ENCODE measurements at places on chromosomes 6 and 20.

DNA sequence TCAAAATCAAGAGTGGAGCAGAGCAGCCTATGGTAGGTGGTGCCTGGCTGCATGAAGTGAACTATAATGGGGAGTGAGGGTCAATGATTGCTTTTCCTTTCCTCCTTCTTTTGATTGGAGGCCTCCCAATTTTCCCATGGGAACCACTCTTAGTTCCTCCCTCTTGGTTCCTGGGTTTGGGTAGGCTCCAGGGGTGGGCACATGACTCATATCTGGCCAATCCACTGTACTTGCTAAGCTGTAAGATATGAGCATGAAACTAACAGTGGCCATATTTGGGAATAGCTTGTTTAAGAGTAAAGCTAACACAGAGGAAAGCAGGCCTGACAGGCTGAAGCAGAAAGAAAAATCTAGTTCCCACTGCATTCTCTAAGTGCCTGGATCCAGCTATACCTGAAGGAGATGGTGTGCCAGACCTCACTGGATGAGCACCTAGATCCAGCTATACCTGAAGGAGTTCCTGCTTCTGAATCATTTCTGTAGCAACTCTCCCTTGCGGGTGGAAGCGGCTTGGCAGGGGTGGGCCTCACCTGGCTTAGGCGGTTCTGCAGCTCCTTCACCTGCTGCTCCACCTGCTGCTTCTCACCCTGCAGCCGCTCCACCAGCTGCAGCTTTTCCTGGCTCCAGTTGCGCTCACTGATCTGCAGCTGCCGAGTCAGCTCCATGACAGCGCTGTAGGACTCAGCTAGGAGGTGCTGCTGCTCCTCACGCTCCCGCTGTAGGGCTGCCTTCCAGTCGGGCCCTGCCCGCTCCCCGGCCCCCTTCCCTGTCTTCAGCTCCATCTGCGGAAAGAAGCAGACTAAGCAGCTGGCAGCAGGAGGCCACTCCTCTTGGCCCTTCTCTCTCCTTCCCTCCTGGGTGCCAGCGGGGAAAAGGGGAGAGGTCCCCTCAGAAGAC, 29.0 kb upstream of the DSN1 start:
- DNase-seq, result no peak

DNA sequence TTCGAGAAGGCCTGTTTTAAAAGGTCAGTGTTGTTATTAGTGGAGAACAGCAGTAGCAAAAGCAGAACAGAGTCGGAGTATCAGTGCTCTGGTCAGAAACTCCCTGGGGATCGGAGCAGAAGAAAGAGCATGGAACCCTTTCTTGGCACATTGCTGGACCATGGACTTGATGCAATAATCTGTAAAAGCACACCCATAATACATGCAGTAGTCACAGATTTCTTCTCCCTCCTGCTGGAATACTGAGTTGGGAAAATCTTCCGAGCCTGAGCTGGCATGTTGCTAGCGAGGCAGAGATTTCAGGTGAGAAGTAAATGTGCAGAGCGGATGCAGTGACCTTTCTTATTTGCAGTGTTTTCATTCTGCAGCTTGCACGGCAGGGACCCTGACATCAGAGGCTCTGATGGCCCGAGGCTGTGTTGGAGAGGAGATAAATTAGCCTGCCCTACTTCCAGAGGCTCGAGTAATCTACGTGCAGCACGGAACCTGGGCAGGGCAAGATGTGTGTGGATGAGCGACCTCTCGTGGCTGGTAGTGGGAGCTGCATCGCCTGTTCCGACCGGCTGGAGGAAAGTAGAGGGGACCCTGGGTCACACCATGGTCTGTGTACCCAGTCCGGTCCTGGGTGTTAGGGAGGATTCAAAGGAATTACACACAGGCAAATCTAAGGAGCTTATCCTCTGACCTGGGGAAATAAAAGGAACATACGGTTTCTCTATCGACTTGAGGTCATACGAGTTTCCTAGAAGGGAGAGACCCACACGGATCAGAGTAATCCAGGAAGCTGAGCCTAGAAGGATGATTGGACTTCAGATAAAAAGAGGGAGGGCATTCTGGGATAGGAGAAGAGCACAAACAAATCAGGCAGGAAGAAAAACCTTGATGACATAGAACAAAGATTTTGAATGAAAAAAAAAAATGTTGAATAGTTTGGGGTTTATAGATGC, 137.0 kb upstream of the STMND1 start:
- peak; percentile 75 for DNase-seq

DNA sequence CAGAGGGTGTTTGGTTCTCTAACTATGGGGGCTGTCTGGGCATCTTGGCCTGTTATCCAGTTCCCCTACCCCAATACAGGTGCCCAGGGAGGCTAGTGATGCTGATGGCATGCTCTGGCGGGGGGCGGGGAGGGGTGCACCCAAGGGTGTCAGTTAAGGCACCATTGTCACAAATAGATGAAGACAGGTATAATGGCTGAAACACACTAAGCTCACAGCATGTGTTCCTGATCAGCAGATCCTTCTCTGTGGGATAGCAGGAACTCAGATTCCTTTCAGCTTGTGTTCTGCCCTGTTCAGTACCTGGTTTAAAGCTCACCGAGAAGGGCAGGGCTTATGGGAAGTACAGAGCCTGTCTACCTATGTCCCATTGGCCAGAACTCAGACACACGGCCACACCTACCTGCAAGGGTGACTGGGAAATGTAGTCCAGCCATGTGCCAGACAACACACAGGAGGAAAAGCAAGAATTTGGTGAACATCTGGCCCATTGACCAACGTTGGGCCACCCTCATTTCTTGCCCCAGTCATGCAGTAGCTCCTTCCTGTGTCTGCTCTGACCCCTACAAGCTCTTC, 3.4 kb upstream of the RSPO4 start:
- no peak for DNase-seq

- DNase-seq, result peak; percentile 34
Measured at GRCh38 chr6:5084781-5085647, at the start of gene PPP1R3G. PPP1R3G (plus strand) TSS chr6:5085341; CDS start chr6:5085486, 145 bp downstream.

GRCh38 chr20:43431134-43431519, 26.6 kb upstream of the SRSF6 start:
- no peak for DNase-seq

- no peak for DNase-seq
Measured at GRCh38 chr6:85130743-85131142, 319.1 kb upstream of the NT5E start.

DNA sequence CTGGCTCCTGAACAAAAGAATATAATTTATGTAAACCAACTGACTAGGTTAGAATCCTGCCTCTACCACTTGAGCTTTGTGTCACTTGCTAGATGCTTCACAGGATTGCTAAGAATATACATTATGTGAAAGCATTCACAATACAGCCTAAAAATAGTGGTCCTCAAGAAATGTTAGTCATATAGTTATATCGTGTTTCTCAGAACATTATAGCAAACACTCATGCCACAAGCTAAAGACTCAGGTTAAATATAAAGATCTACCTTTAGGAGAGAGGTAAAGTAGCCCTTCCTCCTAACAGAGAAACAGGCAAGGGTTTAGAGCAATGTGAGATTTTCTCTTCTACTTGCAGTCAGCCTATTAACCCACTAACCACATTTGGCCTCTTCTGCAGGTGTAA, 17.8 kb upstream of the ALDH8A1 start:
- no peak for DNase-seq

Data from prostate gland (tissue), 2 donors.